ENCODE measurements at places on chromosomes 5 and 9.

GRCh38 chr5:36570301-36571095, 35.9 kb upstream of the SLC1A3 start:
- DNase-seq = no peak

DNA sequence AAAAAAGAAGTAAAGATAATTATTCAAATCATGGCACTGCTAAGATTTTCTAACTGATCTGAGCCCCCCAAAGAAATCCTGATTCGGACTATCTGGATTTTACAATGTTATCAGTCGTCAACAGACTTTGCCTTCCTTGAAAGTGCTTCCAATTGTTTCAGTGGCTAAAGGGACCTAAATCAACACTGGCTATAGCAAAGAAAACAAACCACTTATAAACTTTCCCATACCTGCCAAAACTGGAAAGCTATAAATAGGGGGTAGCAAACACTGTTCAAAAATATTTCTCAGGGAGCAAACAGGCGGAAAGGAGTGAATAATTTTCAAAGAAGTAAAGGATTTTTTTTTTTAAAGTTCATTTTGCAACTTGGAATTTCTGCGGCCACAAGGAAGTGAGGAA, 105.6 kb upstream of the LIFR start:
- no peak for DNase-seq

DNA sequence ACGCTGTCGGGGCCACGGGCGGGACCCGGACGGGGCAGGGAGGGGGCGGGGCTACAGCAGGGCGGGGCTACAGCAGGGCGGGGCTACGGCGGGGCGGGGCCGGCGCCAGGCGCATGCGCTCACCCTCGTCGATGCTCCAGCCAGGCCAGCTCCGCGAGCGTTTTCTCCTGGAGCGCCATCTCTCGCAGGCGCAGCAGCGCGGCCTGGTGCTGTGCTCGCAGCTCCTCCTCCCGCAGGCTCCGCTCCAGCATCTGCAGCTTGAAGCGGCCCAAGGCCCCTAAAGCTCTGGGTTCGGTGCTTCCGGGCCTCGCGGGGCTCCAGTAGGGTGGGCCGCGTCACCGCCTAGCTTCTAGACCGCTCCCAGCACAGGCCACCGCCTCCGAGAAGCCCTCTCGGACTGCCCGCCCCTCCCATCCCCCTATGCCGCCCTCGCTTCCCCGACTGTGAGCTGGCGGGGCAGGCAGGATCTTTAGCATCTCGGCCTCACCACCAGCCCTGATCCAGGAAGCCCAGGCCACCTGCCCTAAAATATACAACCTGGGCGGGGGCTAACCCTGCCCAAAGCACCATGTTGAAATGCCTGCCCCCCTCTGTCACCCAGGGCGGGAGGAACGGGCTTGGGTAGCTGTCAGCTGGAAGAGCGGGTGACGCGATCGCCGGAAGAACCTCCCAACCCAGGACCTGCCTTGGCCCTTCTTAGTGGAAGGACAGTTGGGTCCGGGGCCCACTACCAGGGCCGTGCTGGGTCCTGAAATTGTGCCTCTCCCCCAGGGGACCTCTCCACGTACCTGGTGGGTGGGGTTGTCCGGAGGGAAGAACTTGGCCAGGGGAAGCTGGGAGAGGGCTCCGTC, 21.9 kb upstream of the QSOX2 start:
- DNase-seq = peak; percentile 90

- DNase-seq = no peak
These were observed 91.1 kb downstream of the IQGAP2 start for GRCh38 chr5:76494201-76494600.

DNA sequence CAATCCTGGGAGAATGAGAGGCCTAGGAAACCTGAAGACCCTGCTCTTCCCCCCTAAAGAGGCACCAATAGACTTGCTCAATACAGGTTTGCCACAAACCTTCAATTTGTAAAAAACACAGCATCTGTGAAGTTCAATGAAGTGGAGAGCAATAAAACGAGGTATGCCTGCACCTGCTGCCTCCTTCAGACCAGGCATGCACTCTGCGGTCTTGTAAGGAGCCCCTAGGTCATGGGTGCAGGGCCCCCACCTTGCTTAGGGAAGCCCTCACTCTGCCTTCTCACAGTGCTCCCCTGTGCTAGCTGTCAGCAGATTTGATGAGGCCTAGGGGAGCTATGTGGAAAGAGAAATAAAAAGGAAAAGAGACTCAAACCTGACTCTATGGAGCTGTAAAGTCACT, 72.1 kb upstream of the GALNT10 start:
- peak; percentile 16 for DNase-seq

DNA sequence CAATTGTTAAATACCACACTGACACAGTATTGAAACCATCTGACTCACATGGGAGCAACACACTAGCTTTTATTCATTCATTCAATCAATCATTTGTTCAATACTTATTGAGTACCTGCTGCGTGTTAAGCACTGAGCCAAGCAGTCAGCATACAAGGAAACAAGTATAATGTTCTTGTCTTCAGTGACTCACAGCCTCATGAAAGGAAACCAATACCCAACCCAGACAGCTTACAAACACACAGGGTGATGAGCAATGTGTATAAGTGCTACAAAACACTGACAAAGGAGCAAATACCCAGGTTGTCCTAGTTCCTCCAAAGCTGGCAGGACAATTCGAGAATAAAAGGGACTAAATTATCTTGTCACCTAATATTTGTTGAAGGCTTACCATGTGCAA, 67.6 kb upstream of the RASEF start:
- no peak for DNase-seq

- no peak for DNase-seq
These were observed 115.5 kb downstream of the COL23A1 start for GRCh38 chr5:178474562-178475184.

DNA sequence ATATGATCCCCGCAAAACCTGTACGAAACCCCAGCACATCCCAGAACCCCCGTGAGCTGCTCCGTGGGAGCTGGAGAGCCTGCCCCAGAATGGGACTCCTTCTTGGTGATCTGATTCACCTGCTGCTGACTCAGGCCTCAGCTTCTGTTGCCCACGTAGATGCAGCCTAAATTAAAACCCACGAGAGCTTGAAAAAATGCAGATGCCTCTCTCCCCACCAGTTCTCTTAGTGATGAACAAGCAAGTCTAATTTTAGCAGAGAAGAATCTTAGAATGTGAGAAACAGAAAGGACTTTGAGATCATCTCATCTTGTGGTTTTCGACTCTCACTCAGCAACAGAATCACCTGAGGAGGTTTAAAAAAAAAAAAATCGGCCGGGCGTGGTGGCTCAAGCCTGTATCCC, 57.6 kb downstream of the TMOD1 start:
- no peak for DNase-seq

DNA sequence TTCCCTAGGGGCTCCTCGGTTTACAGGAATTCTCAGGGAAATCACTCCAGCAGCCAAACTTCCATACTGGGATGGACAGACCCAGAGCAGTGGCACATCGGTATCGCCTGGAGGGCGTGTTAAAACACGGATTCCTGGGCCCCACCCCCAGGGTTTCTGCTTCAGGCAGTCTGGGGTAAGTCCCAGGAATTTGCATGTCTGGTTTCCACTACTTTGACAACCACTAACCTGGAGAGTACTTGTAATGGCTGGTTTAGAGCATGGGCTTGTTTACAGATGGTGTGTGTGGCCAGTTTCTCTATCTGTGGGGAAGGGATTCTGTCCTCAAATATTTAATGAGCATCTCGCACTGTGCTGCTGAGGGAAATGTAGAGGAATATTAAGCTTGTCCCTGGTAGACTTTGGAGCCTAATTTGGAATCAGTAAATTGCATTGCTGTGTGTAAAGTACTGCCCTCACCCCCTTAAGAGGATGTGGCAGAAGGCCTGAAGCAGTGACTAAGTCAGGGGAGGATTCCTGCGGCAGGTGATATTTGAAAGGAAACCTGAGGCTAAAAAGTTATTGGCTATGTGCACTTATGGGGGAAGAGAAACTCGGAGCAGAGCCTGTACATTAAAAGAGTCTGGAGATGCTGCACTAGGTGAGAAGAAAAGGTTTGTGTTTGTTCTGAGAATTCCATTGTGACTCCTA, 18.6 kb upstream of the TJP2 start:
- DNase-seq = no peak

DNA sequence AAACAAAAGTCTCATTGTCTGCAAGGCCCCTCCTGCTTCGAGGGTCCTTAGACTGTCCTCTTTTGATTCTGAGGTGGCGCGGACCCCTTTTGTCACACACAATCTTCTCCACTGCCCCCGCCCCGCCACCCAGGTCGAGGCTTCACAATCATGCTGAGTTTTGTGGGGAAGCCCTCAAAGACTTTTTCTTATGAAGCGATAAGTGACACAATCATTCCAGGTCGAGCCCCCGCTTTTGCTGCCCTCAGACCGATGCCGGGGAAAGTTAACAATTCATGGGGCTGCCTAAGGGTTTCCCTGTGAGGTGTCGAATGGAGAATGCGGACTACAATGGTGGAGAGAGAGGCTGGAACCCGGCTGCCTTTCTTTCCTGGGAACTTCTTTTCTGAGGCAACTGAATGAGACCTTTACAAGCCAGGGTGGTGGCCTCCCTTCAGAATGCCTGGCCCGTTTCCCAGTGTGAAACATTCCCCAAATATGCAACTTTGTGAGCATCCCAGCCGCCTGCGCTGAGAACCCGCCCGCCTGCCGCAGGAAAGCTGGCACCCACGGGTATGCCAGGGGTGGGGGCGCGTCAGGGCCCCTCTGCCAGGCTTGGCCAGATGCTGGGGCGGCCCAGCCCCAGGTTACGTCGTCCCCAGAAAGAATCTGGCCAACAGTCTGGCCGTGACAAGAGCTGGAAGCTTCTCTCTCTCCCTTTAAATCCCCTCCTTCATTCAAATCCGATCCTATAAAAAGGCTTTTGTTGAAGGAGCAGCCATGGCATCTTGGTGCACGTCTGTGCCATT, 71.9 kb downstream of the MAP1B start:
- no peak for DNase-seq

- DNase-seq = no peak
These were observed 935.2 kb upstream of the DMAC1 start for GRCh38 chr9:8734760-8735159.

DNA sequence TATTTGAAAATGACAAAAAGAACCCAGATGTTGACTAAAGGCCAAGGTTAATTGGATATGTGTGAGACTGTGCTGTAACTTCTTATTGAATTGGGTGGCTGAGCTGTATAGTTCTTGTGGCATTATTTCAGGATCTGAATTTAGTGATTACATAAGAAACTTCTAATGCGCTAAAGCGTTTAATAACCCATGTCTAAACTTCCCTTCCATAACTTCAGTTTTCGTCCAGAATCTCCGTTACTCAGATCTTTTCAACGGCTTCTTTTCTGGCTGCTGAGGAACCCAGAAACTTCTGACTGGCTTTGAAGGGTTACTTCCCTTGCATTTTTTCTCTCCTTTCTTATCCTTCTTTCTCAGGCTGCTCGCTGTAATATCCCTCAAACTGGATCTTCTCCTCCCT, 28.1 kb upstream of the C9orf72 start:
- no peak for DNase-seq

DNA sequence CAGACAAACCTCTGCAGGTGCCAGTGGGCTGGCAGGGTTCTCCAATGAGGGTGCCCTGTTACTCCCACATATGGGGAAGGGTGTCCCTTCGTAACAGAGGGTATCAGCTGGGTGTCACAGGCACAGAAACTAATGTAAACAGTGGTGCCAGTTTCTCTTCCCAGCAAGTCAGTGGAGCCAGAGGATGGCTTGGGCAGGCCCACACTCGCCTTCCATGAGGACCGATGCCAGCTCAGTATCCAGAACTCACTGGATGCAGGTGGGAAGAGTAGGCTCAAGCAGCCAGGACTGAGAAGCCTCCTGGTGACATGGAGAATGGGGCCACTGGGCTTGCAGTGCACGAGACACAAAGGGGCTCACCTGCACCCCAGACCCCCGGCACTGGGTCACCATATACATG, 30.4 kb downstream of the FSTL4 start:
- no peak for DNase-seq

DNA sequence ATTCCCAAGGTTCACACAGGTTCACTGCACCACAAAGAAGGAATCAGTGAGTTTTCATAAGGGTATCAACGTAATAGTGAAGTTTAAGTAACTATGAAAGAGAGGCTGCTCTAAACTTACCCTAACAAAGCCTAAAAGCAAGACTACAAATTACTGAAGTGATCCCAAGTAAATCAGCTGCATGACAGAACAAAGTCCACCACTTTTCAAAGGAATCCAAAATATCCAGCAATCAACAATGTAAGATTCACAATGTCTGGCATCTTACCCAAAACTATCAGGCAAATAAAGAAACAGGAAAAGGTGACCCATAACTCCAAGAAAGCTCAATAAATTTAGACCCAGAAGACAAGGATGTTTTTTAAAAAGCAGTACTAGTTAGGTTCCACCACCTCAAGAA, 70.1 kb downstream of the GNAQ start:
- no peak for DNase-seq

DNA sequence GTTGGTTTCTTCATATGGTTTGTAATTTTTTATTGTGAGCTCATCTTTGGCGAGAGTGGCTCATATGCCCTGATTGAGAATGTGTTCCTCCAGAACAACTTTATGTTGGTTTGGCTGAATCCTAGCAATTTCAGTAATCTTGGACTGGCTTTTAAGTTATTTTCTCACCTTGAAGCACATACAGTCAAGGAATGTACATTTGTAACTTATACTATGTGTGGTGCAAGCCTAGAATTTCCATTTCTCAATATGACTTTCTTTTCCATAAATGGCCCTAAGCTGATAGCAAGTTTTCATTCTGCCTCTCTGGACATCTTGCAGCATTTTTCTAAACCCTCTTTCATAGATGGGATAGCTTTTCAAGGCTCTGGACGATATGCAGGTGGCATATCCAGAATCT, 247.5 kb downstream of the DOCK8 start:
- DNase-seq = no peak

GRCh38 chr5:178330791-178331404, 98.3 kb upstream of the PHYKPL start:
- no peak for DNase-seq
